ENCODE measurements at places on chromosomes 5 and 9.

GRCh38 chr9:108933231-108933717 is 650 bp downstream of the ELP1 start:
- no peak for DNase-seq

DNA sequence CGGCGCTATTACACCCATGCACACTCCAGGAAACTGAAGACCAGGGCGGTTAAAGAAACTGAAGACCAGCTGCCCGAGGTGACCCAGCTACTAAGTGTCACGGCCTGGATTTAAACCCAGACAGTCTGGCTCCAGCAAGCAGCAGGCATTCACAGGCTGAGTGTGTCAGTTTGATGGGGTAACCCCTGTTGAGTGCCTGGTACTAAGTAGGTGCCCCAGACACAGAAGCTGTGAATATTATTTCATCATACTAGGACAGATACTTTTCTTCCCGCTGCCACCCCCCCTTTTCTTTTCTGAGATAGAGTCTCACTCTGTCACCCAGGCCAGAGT is 7.3 kb downstream of the ENG start:
- no peak for DNase-seq

DNA sequence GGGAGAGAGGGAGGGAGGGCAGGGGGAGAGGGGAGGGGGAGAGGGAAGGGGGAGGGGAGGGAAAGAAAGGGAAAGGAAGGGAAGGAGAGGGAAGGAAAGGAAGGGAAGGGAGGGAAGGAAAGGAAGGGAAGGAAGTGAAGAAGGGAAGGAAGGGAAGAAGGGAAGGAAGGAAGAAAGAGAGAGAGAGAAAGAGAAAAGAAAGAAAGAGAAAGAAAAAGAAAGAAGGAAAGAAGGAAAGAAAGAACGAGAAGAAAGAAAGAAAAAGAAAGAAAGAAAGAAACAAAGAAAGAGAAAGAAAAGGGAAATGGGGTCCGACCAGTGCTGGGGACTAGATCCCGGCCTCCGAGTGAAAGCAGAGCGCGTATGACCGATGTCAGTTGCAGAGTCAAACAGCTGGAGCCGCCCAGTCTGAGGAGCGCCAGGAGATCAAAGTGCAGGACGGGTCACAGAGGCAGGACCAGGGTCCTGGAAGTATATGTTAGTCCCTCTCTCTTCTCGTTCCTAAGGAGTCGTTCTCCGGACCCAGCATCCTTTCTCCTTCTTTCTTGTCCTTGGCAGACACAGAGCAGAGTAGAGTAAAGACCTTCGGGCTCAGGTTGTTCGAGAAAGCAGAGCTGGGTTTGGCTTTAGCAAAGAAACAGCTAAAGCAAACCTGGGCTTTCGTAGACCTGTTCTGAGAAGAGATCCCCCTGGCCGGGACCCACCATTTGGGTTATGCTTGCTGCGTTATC is 305.4 kb upstream of the MSX2 start:
- DNase-seq: no peak

DNA sequence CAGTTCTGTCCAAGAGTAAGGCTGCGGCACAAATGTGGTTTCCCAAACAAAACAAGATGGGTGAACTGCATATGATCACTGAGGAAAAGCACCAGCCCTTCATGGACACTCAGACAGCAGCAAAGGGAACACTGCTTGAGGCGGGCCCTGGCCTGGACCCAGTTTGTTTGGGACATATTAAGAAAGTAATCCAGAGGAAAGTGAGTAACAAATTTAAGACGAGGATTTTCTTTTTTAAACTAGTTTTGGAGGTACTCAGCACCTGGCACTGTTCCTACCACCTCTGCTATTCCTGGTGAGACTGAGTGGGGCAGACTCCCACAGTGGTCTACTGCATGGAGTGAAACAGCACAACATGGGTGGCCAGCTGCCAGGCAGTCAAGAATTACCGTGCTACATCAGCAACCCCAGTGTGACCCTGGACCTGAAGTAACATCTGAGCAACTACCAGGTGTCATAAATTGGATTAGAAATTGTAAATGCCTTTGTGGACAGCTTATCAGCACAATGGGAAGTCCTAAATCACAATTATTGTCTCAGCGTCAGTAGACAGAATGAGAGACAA is 28.5 kb downstream of the P4HA2 start:
- no peak for DNase-seq

DNA sequence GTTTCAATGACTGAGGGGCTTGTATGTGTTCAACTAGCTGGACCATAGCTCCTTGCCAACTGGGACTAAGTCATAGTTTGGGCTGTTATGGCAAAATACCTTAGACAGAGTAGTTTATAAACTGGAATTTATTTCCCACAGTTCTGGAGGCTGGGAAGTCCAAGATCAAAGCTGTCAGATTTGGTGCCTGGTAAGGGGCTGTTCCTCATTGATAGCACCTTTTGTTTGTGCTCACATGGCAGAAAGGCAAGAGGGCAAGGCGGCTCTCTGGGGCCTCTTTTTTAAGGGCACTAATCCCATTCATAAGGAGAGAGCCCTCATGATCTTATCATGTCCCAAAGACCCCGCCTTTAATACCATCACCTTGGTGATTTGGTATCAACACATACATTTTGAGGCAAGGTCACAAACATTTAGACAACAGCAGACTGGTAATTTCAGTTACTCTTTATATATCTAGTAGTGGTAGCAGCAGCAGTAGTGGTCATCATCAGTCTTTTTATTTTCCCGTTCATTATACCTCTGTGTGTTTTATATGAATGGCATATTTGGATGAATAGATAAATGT is 477.0 kb downstream of the CCDC171 start:
- DNase-seq: no peak

GRCh38 chr5:6452622-6453504 is 4.2 kb downstream of the UBE2QL1 start:
- no peak for DNase-seq

DNA sequence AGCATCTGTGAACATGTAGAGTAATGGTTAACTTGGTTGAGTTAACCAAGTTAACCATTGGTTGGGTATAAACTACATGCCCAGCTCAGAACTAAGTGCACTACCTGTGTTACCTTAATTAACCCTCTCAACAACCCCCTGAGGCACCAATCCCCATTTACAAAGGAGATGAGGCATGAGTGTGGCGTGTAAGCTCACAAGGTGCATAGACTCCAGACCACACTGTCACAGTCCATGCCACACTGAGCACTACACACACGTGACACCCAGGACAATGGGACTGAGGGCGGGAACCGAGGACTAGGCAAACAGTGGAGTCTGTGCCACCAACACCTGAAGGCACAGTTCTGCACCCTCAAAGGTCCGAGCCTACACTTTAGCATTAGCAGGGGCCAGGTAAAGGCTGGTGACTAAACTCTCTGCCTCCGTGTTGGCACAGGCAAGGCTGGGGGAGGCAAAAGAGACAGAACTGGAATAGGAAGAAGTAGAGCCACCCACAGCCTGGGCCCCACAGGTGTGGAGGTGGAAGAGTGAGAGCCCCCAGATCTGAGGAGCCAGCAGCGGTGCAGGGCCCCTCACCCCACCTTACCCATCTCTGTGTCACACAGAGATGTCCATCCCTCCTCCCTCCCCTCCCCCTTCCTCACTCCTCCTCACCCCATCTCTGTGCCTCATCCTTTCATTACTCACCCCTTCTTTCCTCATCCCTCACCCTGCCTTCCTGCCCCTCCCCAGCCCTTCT is 2.2 kb upstream of the DNAJB5 start:
- DNase-seq: no peak

GRCh38 chr9:126365780-126366179 is 39.2 kb downstream of the MVB12B start:
- DNase-seq: no peak

GRCh38 chr9:14309403-14309802 is 4.5 kb downstream of the NFIB start:
- no peak for DNase-seq

GRCh38 chr5:133938039-133938821 is 30.2 kb downstream of the C5orf15 start:
- DNase-seq: peak; percentile 70

DNA sequence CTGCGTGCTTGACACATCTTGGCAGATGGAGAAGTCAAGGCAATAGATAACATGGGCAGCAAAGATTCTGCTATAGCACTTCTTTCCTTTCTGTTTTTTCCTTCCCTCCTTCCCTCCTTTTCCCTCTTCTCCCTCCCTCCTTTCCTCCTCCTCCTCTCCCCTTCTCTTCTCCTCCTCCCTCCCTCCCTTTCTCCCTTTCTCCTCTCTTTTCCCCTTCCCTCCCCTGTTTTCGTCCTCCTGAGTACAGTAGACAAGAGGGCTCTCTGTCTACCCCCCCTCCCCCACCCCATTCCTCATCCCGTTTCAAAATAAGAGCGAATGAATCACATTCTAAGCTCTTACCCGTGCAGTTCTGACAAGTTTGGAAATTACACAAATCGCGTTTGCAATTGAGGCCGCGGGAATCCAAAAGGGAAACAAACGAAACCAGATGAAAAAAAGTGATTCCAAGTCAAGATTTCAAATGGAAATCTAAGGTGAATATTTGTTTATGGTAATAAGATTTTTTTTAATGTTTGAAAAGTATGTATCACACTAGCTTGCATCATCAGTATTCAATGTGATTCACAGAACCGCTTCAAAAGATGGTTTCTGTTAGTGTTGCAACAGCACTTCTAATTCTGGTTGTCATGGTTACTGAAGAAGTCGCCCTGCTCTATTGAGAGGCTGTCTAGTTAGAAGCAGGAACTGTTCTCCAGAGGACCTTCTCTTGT is 1.3 kb downstream of the NIM1K start:
- DNase-seq: peak; percentile 29

GRCh38 chr5:40991168-40991980 is 79.8 kb downstream of the MROH2B start:
- DNase-seq: no peak

GRCh38 chr5:125609011-125609410 is 814.2 kb upstream of the GRAMD2B start:
- DNase-seq: no peak

DNA sequence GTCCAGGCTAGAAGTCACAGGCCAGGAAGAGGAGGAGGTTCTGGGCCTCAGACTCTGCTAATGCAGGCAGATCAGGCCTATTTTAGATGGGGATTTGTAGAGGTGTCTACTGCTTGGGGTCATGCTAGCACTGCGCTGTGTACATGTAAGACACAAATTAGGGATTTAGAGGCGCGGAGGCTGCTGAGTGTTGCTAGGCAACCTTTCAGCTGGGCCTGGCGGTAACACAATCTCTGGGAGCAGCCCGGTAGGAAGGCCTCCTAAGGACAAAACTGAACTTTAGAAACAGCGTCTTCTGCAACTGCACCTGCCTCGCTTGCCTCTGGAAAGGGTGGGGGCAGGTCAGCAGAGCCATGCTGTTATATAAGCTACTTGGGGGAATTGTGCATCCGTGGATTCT is 147.9 kb downstream of the MACROH2A1 start:
- no peak for DNase-seq

- no peak for DNase-seq
Measured at GRCh38 chr5:173457482-173457881, 129.3 kb upstream of the STC2 start.

GRCh38 chr5:39214912-39215709 is 4.3 kb downstream of the FYB1 start:
- DNase-seq: no peak

DNA sequence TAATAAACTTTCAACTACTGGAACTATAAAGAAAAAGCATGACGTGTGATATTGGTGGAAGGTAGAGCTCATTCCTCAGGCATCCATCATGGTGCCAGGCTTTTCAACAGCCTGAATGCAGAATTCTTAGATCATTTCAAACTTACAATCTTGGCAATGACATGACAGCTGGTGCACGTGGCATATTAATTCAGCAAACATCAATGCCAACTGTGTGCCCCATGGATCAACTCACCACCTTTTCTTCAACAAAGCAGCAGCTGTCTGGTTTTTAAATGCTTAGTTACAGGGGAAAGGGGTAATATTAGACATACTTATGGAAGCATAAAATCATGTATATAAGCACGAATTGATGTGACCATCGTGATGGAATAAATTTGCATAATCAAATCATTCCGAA is 56.0 kb upstream of the OR13F1 start:
- no peak for DNase-seq

DNA sequence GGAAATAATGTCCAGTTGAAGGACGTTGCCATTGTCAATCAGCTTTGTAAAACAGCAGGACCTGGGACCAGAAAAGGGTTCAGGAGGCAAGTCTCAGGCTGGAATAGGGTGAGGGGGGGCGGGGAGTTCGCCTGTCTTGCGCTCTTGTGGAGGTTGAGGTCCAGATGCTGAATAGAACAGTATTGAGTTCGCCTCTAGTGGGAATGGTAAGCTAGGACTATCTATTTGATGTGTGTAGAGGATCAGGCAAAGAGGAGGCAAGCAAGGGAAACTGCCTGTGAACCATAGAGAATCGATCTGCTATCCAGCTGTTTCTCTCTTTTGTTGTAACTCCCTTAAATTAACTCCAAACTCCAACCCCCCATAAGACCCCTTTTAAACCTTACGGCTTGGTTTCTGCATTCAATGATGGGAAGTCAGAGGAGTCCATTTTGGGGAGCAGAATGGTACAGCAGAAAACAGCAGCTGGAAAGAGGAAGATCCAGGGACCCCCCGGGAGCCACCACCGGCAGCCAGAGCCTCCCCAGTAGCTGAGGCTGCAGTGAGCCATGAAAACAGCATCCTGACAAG is 133.7 kb downstream of the SLC28A3 start:
- DNase-seq: no peak

GRCh38 chr9:95382433-95382832 is 64.9 kb upstream of the FANCC start:
- no peak for DNase-seq

GRCh38 chr5:168332042-168332441 is 40.6 kb downstream of the WWC1 start:
- no peak for DNase-seq

GRCh38 chr9:133707065-133707762 is 30.9 kb downstream of the SARDH start:
- DNase-seq: no peak

DNA sequence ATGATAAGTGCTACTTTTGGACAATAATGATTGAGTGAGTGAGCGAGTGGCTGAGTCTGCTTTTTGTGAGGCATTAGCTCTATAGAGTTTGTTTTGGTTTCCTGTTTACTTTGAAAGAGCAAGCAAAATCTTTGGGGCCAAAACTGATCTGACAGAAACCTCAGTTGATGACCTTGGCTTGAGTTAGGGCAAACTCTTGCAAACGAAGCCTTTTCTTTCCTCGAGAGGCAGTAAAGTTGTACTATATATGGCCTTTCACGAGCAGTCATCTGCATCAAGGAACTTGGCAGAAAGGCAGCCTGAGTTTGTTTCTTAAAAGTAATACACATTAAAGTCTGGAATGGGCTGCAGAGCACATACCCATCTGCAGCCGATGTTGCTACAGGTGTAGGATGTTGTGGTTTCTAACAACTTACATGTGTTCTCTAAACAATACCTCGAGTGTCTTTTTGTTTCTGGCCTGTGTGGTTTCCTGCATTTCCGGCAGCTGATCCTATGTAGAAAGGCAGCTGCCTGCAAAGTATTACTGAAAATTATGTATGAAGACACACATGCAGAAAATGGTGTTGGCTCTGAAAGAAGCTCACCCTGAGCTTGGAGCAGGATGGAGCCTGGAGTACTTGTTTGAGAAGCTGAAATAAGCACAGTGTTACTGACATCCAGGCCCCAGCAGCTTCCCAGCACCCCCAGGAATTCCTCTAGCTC is 60.8 kb downstream of the FOXD1 start:
- peak; percentile 45 for DNase-seq

GRCh38 chr5:131210151-131210510 is 39.4 kb downstream of the LYRM7 start:
- no peak for DNase-seq

Measured in NAMALWA (cell line).